LHCN-M2 (cell line): ENCODE measurements at places on chromosomes 5 and 9. TPM values are rescaled to one million over a fixed set of nuclear protein-coding genes. Genes with fewer than 3 reads are reported as not detected.

The EQTN gene
- not detected in 2 replicates for total RNA-seq

The LCN2 gene
- not detected in 2 replicates for total RNA-seq

The SOHLH1 gene
- total RNA-seq: not detected in 2 replicates

- no peak for DNase-seq
Observed at GRCh38 chr5:17143335-17143734, 74.1 kb upstream of the BASP1 start.

- DNase-seq: peak; percentile 52
Observed at GRCh38 chr9:13088720-13089427, 190.6 kb downstream of the MPDZ start.

GRCh38 chr5:154243736-154244135, 53.2 kb downstream of the GALNT10 start:
- DNase-seq: no peak

GRCh38 chr9:16207161-16207560, 654.3 kb downstream of the CCDC171 start:
- DNase-seq: peak; percentile 94

DNA sequence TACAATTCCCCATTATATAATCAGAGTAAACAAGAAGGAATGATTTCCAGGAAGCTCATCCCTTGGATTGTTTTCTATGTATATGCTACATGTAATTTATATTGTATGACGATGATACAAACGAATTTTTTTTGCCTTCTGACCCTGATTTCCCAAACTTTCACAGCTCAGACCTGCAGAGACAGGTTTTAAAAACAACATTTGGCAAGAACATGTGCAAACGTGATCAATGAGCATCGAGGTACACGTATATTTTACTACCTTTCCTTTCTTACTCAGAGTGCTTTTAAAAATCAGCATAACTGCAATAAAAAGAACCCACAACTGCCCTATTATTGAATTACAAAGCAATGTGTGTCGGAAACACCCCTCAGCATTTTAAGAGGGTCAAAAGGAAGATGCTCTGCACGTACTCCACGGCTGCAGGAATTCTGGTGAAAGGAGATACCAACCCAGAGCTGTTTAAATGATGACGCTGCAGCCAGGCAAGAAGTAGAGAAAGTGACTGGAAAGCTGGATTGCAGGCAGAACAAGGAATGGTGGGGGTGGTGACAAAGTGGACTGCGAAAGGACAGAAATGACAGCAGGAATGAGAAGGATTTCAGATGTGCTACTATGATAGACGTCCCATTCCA, 533.5 kb downstream of the RAB3C start:
- DNase-seq: peak; percentile 38

DNA sequence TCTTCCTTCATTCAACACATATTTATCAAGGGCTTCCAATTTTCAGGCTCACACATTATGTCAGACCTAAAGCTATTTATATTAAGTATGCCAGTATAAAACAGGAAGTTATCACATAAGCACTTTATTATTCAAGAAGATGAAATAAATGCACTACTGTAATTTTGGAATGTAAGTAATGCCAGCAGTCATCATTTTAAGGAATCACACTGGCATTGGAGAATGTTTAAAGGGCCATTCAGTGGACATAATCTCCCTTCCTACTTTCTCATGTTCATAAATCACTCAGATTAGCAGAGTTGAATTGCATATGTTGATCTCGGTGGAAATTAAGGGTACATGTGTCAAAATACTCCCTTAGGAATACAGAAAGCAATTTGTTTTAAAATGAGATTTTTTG, 164.4 kb downstream of the GIN1 start:
- no peak for DNase-seq

GRCh38 chr5:12315461-12315860, 411.2 kb upstream of the CTNND2 start:
- no peak for DNase-seq

DNA sequence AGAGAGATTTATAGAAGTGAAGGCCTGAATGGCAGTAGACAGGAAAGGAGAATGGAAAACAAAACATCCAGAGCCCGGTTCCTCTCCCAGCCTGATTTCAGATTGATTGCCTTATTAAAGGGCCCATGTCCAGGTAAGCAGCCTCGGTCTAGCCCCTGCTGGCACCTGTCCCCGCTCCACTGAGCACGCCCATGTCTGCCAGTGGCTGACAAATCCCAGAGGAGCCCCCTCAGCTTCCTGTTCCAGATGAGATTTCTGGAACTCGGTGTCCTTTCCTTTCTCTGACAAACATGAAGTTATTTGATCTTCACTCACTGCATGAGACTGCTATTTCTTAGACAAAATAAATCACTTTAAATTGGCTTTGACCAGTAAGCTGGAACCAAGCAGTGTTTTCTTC, 187.0 kb upstream of the ADCY2 start:
- DNase-seq: no peak

DNA sequence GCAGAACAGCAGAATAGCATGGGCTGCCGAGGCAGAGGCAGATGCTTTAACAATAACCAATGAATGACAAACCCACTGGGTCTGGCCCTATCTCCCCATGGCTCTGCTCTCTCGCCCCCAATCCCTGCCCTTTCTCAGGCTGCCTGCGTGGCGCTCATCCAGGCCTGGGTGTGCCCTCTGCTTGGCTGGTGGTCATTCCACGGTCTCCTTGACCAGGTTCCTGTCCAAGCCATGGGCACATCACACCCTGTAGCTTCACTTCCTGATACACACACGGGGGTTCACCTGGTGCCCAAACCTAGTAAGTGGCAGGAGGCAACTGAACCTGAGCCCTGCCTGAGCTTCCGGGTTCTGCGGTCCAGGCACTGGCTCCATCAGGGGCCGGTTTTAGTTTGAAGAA, 87.6 kb downstream of the DAP start:
- DNase-seq: no peak

- DNase-seq: peak; percentile 74
Observed at GRCh38 chr5:96483878-96484277, 50.8 kb upstream of the PCSK1 start.
